Endothelial cell of umbilical vein (primary cell): ENCODE measurements at places on chromosomes 2 and 18. TPM values are rescaled to one million over a fixed set of nuclear protein-coding genes. Genes with fewer than 3 reads are reported as not detected.

GRCh38 chr2:123717636-123718334 lies 307.3 kb upstream of the CNTNAP5 start:
- no peak for DNase-seq

MAB21L4 gene
- total RNA-seq = not detected in 2 replicates

- no peak for DNase-seq
Measured at GRCh38 chr2:137020452-137021196, 255.3 kb downstream of the THSD7B start.

LRP2 gene
- not detected in 2 replicates for total RNA-seq

- DNase-seq = peak; percentile 56
Measured at GRCh38 chr2:146661473-146662096, 1183.2 kb upstream of the ACVR2A start.

GRCh38 chr18:57122936-57123510 lies 23.9 kb upstream of the BOD1L2 start:
- DNase-seq = no peak

RNASEH1 gene
- total RNA-seq = 30.8 and 31.4 TPM in 2 replicates

CD8A gene
- total RNA-seq = not detected in 2 replicates

SP9 gene
- total RNA-seq = not detected in 2 replicates

SKOR2 gene
- not detected in 2 replicates for total RNA-seq

- no peak for DNase-seq
Measured at GRCh38 chr18:25061395-25061794, 290.6 kb downstream of the ZNF521 start.

DNA sequence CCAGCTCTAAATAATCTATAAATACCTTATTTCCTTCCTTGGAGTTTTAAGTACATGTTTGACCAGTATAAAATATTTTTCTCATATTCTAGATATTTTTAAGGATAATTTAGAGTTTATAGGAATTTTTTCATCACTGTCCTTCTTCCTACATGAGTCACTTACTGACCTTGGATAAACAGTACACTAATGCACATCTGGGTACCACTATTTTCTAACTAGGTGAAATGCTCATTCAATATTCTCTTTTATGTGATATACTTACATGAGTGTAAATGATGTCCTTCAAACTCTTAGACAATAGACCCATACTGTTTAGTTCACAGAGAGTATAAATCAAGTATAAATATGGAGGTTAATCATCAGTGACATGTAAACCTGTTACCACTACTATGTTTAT lies 1574.2 kb upstream of the ACVR2A start:
- DNase-seq = no peak

SKA1 gene
- 21.9 and 23.9 TPM in 2 replicates for total RNA-seq

HS6ST1 gene
- 15.4 and 19.4 TPM in 2 replicates for total RNA-seq

- peak; percentile 89 for DNase-seq
Measured at GRCh38 chr2:160075171-160075570, 12.8 kb upstream of the PLA2R1 start.

DNA sequence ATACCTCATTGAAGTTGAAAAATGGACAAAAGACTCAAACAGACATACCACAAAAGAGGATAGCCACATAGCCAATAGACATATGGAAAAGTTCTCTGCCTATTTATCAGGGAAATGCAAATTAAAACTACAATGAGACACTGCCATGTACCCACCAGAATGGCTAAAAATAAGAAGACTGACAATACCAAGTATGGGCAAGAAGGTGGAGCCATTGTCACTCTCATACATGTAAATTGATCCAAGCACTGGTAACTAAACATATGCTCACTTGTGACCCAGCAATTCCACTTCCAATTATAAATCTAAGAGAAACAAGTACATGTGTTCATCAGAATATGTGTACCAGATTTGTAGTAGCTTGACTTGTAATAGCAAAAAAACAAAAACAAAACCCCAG lies 4.6 kb downstream of the LOXHD1 start:
- no peak for DNase-seq

GRCh38 chr2:147628971-147629421 lies 215.8 kb upstream of the ACVR2A start:
- DNase-seq = no peak

G6PC2 gene
- total RNA-seq = not detected in 2 replicates

DNA sequence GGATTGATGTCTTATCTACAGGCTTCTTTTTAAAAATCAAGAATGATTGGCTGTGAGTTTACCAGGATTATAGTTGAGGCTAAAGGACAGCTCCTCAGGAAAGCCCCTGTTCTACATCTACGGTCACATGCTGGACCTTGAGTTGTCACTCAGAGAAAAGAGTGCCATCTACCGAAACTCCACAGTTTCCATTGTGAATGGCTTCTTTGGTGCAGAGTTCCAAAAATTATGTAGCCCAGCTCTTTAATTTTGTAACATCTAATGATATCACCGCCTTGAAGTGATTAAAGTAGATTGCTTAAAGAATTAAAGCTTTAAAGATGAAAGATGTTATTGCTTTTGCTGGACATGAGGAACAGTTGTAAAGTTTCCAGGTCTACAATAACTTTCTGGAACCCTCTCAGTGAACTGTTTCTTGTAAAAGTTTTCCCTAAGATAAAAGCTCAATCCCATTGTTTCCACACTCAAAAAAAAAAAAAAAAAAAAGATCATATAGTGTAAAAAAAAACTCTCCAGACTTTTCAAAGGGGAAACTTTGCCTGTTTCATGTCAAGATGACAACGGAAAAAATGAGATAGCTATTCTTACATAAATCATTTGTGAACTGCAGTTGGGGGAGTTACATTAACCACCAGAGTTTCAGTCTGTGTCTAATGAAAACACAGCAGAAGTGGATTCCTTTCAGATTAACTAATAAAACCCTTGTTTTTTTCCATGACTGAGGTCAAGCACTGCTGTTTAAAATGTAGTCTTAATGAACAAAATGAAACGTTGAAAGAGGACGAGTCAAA lies 4.3 kb downstream of the COL3A1 start:
- peak; percentile 86 for DNase-seq

- DNase-seq = peak; percentile 14
Measured at GRCh38 chr2:234949762-234950434, 1.9 kb upstream of the SH3BP4 start.

DNA sequence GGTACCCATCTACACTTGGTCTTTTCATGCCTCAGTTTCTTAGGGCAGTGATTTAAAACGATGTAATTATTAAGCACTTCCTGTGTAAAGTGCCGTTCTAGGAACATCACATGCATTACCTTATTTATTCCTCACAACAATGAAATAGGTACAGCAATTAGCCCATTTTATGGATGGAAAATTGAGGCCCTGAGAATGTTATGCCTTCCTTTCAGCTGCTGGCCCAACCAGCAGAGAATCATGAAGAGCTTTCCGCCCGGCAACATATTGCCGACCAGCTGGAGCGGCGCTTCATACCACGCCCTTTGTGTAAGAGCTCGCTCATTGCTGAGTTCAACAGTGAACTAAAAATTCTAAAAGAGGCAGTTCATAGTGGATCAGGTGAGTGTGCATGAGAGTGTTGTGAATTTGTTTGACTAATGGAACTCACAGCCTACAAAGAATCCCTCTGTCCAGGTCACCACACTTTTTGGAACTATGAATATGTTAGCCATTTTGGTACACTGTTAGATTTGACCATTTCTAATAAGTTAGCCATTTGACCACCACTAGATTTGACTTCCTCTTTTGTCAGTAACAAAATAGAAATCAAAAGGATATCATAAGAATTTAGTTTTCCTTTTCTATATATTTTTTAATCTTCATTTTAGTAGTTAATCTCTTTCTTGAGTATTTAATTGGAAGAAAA lies 25.6 kb upstream of the RPE start:
- no peak for DNase-seq

DNA sequence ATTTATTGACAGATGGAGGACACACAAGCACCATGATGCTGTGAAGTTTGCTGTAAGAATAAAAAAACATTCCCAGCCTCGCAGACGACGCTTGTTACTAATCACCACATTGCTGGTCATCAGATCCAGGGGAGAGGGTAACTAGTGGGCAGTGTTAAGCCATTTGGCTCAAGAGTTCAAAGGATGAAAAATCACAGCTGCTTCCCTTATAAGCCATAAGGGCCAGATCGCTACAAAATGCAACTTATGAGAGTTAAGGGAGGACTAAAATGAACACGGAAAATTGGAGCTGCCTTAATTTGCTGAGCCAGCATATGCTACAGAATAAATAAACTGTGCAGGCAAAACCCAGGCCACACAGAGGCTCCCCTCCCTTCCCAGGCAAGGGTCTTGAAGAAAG lies 522.6 kb downstream of the TDRD15 start:
- DNase-seq = no peak

GRCh38 chr2:28345619-28346018 lies 47.0 kb upstream of the FOSL2 start:
- no peak for DNase-seq

DNA sequence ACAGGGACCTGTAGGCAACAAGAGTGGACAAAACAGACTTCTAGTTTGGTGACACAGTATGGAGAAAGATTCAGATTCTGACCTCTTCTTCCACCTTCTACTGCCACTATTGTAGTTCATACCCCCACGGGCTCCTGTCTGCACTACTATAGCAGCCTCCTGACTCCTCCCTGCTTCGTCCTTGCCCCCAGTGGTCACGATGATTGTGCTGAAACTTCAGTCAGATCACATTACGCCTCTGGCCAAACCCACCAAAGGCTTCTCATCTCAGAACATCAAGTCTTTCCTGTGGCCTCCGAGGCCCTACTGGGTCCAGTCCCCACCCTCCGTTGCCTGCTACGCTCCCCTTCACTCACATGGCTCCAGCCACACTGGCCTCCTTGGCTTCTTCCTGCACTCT lies 147.6 kb downstream of the CYP26B1 start:
- DNase-seq = no peak

GRCh38 chr2:223003191-223003590 lies 48.8 kb upstream of the KCNE4 start:
- no peak for DNase-seq

DNA sequence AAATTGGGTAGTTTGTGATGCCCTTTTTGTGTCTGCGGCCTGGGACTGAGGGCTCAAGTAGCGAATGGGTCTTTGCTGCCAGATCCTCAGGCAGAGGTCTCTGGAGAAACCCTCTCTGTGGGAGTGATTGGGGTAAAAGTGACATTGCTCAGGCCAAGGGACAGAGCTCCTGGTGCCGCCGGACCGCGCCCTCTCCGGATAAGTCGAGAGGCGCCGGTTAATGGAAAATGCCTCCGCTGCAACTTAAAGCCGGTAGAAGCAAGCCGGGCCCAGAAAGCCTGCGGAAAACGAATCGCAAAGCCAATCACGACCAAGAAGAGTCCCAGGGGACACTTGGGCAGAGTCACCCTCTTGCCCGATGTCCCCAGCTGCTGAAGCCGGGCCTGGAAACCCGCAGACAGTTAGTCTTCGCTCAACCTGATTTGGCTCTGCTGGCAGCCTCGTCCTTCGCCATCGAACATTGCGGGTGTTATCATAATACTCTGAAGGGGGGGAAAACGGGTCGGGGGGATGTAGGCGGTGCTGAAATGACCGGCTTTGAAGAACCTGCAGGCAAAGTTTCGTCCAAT lies 352 bp upstream of the HOXD12 start:
- DNase-seq = no peak

DNA sequence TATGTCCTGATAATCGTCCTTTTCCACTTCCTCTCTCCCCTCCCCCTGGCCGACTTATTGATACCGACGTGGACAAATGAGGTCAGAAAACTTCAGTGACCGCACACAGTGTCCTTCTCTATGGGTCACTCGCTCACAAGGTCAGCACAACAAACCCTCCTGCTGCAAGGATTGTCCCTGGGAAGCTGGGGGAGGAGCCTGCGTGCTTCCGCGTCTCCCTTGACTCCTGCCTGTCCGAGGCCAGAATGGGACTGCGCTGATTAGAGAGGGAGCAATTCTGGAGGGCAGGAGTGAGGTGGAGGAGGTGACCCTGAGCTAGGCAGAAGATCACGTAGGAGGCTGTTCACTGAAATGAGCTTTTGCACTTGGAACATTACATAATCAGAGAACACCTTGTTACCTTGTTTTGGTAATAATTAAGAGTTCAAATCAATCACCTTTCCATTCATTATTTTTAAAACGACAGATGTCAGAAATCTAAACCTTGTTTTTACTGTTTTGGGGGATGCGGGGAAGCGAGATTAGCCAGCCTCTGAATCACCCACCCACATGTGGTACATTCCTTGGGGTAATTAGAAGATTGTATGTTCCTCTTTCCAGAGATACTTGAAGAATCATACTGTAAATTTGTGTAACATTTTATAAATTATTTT lies 70.6 kb downstream of the CTAGE1 start:
- peak; percentile 76 for DNase-seq

GRCh38 chr2:102592601-102593000 lies 26.8 kb upstream of the SLC9A2 start:
- peak; percentile 36 for DNase-seq

NEU4 gene
- not detected in 2 replicates for total RNA-seq

- no peak for DNase-seq
Measured at GRCh38 chr2:129301431-129301913, 678.0 kb upstream of the RAB6C start.

- DNase-seq = no peak
Measured at GRCh38 chr2:200466425-200467418, 43.1 kb downstream of the KCTD18 start.

DNA sequence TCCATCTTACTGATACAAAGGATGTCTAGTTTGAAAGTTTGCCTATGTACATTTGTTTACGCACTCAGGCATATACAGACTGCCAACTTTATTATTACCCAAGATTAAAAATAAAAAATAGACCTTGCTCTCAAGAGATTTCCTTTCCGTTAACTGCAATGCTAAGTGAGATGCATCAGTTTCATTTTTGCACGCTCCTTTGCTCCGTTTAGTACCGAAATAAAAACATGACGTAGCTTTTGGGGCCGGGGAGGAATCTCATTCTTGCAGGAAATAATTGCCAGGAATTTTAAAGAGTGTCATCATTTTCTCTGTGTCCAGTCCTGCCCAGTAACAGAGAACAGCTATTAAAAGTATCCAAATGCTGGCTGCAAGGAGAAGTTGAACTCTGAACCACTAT lies 169.5 kb downstream of the SLC8A1 start:
- no peak for DNase-seq

GRCh38 chr2:134465228-134466105 lies 211.6 kb downstream of the MGAT5 start:
- no peak for DNase-seq

- DNase-seq = no peak
Measured at GRCh38 chr2:20303966-20304365, 46.7 kb downstream of the PUM2 start.

FKBP7 gene
- 18.3 and 20.5 TPM in 2 replicates for total RNA-seq

DNA sequence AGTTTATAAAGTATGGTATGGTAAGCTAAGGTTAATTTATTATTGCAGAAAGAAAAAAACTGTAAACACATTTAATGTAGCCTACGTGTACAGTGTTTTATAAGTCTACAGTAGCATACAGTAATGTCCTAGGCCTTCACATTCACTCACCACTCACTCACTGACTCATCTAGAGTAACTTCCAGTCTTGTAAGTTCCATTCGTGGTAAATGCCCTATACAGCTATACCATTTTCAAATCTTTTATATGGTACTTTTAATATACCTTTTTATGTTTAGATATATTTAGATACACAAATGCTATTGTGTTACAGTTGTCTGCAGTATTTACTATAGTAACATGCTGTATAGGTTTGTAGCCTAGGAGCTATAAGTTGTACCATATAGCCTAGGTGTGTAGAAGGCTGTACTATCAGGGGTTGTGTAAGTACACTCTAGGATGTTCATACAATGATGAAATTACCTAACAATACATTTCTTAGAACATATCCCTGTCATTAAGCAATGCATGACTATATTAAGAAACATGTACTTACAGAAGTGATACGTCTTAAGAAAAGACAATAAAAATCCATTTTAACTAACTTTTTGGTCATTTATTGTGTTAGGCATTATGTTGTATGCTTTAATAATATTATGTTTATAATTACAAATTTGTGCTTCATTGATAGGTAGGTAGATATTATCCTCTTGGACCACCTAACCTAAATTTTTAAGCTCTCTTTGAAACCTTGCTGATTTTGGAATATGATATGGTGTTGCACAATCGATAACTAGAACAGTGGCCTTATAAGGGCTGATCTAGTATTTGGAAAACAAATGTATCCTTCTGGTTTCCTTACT lies 51.9 kb downstream of the VRK2 start:
- DNase-seq = no peak
